ENCODE measurements at places on chromosomes 1 and 21.
A peak's percentile ranks its signal among the peaks of the same experiment; 100 is the strongest.

DNA sequence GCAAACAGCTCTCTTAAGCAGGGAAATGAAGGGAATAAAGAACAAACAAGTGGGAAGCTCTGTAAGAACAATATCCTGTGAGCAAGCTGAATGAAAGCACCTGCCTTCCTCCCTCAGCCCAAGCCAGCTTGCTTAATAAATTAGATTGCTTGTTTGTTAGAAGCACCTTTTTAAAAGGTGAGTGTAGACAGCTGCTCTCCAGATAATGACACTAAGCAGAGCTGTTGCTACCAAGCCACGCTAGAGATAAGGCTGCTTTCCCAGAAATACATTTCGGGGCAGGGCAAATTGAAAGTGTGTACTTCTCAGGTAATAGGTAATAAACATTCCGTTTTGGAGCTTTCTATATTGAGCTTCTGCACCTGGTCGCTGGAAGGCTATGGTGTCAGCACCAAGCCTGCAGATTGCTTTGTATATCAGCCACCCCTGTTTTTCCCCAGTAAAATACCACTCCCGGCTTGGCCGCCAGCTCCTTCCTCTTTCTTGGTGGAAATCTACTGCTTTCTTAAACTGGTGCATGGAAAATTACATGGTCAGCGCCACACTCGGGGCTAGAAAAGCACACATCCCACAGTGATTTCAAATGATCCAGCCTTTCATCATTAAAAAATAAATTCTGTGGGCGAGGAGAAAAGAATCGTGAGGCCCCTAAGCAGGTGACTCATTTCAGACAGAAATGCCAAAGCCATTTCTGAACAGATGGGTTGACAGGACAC is 151.3 kb downstream of the ETS2 start:
- DNase-seq, result no peak

GRCh38 chr1:83102630-83103071 is 896.3 kb downstream of the TTLL7 start:
- no peak for DNase-seq

GRCh38 chr1:29585656-29586055 is 349.3 kb downstream of the PTPRU start:
- no peak for DNase-seq

GRCh38 chr1:29256979-29257804 is 20.9 kb downstream of the PTPRU start:
- no peak for DNase-seq

- DNase-seq, result no peak
These were observed 183.5 kb upstream of the HMGB4 start for GRCh38 chr1:33680281-33680840.

DNA sequence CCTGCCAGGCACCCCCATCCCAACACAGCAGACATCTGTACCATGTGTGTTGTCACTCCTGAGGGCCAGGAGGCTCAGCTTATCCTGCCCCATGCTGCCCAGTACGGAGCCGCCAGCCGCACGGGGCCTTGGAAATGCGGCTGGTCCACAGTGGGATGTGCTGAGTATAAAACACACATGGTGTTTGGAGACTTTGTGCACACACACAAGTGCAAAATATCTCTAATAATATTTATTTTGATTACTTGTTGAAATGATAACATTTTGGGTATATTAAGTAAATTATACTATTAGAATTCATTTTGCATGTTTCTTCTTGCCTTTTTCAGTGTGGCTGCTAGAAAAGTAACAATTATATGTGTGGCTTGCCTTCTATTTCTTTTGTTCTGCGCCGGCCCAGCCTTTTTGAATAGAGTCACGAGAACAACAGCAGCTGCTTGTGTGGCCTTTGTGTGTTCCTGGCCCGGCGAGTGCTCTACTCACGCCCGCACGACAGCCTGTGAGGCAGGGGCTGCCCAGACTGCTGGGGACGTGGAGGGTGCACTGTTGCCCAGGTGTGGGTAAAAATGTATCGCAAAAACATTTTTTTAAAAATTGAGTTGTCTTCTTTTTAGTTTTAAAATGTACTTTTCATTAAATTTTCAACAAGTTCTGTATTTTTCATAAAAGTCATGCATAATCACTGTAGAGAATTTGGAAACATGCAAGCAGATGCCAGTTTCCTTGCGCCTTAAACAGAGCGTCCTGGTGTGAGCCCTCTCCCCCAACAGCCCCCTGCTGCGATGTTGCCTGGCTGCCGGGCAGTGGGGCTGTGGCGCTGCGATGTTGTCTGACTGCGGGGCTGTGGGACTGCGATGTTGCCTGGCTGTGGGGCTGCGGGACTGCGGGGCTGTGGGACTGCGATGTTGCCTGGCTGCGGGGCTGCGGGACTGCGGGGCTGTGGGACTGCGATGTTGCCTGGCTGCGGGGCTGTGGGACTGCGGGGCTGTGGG is 35.5 kb downstream of the COQ8A start:
- no peak for DNase-seq

GRCh38 chr1:48760857-48761256 is 15.8 kb downstream of the BEND5 start:
- DNase-seq, result no peak

DNA sequence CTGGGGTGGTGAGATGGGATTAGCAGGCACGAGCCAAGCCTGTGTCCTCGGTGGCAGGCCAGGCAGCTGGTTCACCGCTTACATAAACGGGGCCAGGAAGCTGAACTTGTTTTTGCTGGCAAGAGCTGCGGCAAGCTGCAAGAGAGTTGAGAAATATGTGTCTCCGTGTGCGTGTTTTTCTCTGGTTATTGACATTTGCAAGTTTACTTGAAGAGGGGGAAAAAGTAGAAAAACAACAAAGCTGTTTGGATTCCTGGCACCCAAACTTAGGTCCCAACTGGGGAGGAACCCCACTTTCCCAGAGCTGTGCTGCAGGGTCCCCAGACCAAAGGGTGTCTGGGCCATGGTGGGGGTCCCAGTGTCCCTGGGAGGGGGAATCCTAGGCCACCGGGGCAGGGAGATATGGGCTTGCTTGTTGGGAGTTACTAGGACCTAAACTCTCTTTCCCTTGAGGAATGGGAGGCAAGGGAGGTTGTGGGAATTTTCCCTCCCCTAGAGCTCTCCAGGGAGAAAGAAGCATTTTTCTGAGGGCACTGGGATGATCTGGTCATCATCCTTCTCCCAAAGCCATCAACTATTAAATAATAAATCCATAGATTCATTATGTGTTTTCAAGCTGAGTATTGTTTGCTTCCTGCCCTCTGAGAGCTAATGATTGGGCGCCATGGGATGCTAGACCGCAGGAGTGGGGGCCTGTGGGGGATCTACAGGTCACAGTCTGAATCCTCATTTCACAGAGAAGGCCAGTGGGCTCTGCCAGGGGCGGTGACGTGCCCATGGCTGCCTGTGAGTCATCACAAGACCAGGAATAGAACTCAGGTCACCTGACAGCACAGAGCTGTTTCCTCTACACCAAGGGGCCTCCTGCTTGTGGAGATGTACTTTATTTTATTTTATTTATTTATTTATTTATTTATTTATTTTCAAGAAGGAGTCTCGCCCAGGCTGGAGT is 14.8 kb downstream of the IL6R start:
- no peak for DNase-seq

DNA sequence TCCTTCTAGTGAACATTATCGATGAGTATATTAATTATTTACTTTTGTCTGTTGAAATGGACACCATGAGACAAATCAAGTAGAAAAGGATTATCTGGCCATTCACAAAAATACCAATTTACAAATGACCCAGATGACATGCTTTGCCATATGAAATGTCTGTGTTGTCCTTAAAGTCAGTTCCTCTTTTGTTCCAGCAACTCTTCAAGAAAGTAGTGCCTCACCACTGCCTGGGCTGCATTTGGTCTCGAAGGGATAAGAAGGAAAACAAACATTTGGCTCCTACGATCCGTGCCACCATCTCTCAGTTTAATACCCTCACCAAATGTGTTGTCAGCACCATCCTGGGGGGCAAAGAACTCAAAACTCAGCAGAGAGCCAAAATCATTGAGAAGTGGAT is 79.6 kb downstream of the RGL1 start:
- no peak for DNase-seq

DNA sequence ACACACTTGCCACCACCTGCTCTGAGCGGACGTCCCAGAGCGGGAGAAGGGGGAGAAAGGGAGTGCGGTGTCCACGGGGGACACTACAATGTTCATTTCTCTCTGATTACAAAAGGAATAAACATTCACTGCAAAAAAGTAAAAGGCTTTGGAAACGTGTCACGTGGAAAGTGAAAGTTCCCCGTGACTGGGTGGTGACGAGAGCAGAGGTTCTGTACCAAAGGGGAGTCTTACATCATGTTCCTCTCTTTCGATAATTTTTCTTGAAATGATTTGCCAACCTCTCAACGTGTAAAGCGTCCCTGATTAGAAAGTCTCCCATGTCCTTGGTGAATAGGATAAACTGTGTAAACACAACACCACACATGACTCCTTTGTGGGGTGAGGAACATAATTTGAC is 22.0 kb upstream of the PRDM15 start:
- no peak for DNase-seq

DNA sequence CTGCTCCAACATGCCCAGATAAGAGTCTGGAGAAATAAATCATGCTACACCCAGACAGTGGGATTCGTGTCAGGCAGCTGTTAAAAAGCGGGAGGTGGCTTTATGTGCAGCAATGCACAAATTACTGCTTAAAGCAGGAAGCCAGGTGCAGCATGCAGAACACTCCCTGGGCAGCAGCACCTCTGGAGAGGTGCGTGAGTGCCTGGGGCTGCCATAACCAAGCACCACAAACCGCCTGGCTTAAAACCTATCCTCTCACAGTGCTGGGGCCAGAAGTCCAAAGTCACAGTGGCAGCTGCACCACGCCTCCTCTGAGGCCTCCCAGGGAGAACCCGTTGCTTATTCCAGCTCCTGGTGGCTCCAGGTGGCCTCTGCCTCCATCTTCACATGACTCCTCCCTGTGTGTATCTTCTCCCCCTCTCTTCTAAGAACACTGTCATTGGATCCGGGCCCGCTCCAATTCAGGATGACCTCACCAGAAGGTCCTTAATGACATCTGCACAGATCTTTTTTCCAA is 115.6 kb downstream of the SIK1 start:
- DNase-seq, result no peak

DNA sequence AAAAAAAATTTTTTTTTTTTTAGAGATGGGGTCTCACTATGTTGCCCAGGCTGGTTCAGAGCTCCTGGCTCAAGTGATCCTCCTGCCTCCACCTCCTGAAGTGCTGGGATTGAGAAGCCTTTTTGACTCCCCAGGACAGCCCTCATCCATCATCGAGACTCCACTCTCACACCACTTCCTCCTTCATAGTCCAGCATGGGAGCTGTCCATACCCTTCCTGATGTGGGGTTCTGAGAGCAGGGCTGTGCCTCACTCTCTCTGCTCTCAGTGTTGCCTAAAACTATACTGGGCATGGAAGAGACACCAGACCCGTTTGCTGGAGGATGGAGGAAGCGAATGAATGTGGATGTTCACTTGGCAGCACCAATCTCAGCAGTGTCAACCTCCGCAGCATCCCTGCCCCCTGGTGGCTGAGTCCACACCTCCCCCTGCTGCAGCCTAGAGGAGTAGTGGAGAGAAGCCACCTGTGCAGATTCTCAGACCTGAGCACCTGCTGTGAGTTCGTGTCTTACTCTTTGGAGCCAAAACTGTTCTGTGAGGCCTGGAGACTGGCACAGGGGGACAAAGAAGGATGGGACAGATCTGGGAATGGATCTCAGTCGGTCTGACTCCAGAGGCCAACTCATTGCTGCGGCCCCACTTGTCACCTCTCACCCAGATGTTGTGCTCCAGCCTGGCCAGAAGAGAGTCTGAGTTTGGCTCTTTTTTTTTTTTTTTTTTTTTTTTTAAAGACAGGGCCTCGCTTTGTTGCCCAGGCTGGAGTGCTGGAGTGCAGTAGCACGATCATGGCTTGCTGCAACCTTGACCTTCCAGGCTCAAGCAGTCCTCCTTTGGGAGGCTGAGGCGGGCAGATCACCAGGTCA is 17.7 kb downstream of the TINAGL1 start:
- DNase-seq, result peak; percentile 77

DNA sequence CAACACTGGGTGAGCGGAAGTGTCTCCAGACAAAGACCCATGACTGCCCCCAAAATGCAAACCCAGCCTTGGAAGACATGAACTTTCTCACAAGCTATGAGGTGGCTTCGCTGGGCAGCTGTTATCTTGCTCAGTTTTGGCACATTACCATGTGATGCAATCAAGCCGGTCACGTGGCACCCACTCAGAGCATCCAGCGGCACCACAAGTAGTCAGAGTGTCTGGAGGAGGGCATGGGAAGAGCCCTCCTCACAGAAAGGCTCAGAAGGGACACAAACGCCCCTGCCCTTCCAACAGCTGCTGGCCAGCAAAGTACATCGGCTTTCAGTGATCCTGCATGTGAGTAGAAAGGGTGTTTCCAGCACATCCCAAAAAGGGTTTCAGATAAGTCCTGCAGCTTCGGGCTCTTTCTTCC is 145.5 kb upstream of the IRF2BP2 start:
- no peak for DNase-seq

DNA sequence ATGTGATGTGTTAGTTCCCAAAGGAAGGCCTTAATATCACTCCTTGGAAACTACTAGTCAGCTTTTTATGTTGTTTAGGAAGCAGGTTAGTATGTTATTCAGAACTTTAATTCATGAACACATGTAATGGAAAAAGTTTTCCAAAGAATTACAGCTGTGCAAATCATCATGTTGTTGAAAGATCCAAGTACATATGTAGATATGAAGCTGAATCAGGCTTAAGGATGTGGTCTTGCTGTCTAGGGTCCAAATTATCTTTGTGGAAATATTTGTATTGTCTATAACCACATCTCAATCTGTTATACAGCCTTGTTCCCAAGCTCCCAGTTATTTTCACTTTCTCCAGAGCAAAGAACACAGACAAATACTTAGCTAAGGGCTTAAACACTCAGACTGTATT is 231.6 kb downstream of the TPR start:
- DNase-seq, result no peak

DNA sequence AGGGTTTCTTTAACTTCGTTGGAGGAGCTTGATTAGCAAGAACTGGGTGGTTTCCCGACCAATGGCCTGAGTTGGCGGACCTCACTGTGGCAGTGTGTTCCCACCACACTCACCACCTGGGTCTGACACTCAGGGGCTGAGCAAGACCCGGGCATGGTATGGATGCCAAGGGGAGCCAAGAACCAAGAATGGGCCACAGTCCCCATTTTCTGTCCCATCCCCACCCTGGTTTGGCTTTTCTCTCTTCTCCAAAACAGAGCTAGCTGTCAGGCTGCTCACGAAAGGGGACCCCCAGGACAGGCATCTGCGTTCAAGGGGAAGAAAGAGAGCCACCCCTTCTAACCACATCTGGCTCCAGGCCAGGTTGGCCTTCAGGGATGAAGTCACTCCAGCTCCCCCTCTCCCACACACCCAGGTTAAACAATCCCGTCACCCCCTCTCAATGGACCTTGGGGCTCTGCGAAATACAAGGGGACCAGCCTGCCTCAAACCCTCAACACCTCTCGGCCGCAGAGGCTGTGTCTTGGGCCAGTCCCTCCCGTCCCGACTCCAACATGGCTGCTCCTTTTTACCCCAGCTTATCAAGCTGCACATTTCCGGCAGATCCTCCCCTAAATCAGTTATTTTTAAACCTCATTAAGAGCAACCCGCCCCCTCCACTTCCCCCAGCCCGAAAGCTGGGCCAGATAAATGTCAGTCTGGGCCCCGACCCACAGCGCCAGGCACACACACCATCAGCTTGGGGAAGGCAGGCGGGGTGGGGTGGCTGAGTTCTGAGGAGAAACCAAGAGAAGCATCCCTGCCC is 3.4 kb downstream of the TAGLN2 start:
- no peak for DNase-seq

GRCh38 chr1:148264374-148265276 is 112.5 kb upstream of the NBPF11 start:
- no peak for DNase-seq

- DNase-seq, result no peak
These were observed 16.1 kb downstream of the F5 start for GRCh38 chr1:169570172-169570574.

All from activated CD4-positive, CD25-positive, alpha-beta regulatory T cell treated with anti-CD3 and anti-CD28 coated beads, Interleukin-2, amount 50 U/mL, for 72 hours (primary cell).